NCI-H1417 (cell line): ENCODE measurements at places on chromosomes 6 and 20.

- DNase-seq: no peak
Observed at GRCh38 chr6:147185216-147185615, 19.0 kb upstream of the STXBP5 start.

DNA sequence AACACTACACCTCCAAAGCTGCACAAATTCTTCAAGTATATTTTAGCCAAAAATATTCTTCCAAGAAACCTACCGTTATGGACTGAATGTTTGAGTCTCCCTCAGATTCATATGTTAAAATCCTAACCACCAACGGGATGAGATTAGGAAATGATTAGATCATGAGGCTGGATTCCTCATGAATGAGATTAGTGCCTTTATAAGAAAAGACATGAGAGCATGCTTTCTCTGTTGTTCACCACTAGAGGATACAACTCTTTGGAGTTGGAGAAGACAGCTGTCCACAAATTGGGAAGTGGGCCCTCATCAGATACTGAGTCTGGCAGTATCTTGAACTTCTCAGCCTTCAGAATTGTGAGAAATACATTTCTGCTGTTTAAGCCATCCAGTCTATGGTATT is 7.1 kb upstream of the SLC17A4 start:
- no peak for DNase-seq

DNA sequence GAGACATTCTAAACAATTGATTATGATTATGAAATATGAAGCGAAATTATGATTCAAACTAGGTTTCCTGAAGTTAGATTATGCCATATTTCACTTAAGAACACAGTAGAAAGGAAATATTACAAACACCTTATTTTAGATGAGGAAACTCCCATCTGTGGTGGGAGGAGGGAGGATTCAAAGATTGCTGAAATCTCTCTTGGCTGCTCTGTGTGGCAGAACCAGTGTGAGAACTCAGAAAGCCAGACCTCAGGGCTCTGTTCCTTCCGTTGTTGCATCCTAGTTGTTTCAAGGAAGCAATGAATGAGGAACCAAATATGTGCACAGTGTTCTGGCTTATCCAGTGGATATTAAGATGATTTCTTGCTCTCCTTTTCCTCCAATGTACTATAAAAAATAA is 2.1 kb downstream of the TAAR5 start:
- DNase-seq: no peak

DNA sequence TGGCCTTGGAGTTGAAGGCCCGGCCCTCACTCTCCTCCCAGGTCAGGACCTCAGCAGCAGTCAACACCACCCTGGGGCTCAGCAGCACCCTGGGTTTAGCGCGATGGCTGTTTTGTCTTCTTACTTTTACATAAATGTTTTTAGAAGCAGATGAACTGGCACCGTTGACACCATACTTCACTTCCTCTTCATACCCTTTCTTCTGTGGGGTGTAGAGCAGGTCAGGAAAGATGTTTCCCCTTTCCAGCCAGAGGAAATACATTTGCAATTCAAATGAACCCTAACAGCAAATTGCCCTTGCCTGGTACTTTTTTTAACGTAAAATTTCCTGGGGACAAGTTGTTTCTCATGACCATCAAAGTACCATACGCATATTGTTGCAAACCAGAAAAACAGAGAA is 54.7 kb upstream of the SNX9 start:
- DNase-seq: no peak

- peak; percentile 98 for DNase-seq
Observed at GRCh38 chr20:37245216-37246150, 16.1 kb downstream of the GHRH start.

DNA sequence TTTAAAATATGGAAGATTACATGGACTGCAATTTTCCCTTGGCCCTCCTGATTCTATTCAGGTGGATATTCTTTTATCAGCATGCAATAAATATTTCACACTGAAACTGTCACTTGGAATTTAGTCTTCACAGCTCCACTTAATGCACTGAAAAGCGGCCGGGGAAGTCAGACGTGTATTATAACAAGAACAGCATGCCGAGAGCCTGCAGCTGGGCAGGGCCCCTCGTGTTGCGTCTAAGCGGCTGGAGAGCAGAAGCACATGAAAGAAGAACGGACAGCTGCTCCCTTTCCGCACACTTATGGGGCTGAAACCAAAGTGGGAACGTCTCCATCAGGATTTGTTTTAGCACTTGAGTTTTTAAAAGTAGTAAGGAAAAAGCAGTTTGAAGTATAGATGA is 57.2 kb downstream of the LYRM4 start:
- DNase-seq: peak; percentile 79

GRCh38 chr6:53651764-53652401 is 13.7 kb downstream of the KLHL31 start:
- peak; percentile 94 for DNase-seq

GRCh38 chr20:18506744-18507143 is 996 bp upstream of the SEC23B start:
- DNase-seq: peak; percentile 68

GRCh38 chr6:22716721-22717120 is 147.4 kb downstream of the HDGFL1 start:
- DNase-seq: no peak

DNA sequence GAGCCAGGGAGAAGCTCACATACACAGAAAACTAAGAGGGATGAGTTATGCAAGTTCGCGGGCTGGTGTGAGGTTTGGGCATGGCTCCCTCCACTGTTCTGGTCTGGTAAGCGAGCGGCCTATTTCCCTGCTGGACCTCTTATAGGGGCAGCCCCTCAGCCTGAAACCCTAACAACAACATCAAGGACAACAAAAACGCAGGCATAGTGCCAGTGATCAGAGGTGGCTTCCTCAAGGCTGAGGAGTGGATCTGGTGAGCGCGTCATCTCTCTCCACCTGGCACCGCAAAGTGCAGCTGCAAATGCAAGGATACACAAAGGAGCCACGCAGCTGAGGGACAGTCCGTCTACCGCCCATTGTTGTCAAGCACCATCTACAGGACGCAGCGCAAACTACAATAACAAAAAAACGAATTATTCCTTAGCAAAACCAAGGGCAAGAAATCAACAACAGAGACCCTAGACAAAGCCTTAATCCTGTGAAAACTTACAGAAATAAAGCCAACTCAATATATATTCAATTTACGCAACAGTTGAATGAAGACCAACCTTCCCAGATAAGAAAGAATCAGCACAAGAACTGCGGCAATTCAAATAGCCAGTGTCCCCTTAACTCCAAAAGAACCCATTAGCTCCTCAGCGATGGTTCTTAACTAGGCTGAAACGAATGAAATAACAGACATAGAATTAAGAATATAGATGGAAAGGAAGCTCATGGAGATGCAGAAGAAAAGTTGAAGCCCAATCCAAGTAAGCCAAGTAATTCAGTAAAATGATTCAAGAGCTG is 9.2 kb upstream of the DEFB110 start:
- DNase-seq: peak; percentile 1

- DNase-seq: peak; percentile 70
Observed at GRCh38 chr20:32538526-32538939, 46.6 kb downstream of the NOL4L start.

DNA sequence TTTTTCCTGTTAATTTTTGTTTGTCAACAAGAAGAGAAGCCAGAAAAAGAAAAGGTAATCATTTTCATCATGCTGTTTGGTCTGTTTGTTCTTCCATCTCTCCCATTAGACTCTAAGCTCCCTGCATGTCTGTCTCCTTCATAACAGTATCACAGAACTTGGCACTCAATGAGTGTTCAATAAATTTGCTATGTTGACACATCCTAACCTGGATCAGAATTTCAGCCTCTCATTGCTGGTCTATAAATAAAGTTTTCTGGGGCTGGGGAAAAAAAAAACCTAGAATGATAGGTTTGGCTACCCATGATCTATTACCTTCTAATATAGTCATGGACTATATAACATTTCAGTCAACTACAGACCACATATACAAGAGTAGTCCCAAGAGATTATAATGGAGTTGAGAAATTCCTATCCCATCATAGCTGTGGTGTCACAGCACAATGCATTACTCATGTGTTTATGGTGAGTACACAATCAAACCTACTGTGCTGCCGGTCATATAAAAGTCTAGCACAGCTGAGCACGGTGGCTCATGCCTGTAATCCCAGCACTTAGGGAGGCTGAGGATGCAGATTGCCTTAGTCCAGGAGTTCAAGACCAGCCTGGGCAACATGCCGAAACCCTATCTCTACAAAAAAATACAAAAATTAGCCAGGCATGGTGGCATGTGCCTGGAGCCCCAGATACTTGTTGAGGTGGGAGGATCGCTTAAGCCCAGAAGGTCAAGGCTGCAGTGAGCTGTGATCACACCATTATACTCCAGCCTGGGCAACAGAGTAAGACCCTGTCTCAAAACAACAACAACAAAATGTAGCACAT is 5.9 kb downstream of the NUDT3 start:
- DNase-seq: no peak

DNA sequence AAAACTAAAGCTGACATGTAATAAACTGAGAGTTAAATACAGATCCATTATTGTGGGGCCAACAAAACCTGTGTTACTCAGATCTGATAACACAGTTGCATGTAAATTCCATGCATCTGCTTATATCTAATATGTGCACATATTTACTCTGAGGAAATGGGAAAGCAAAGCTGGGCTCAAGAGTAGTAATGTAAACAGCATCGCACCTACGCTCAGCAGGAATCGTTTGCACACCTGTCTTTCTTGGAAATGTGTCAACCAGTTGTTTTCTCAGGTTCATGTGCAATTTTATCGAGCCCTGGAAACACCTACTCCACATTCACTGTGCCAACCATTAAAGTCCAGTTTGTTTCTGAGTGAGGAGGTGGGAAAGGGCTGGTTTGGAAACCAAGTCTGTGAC is 80.3 kb upstream of the CNKSR3 start:
- peak; percentile 97 for DNase-seq

GRCh38 chr6:52176550-52176949 is 9.6 kb upstream of the IL17A start:
- peak; percentile 70 for DNase-seq

- DNase-seq: peak; percentile 50
Observed at GRCh38 chr6:160990847-160991405, 643 bp upstream of the MAP3K4 start.

DNA sequence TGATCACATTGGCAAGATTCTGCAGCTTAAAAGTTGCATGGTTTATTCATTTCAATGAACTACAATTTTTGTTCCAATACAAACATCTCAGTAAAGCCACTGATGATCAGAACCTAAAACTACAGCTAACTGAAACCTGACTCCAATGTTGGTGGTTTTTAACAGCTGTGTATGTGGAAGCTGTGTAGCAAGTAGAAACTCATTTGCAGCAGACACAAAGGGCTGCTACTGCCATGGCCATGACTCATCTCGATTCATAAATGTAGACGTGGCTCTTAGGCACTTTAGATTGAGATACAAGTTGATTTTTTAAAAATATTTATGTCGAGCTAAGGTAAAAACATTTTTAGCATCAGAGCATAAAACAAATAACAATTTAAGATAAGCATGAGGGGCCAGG is 19.5 kb upstream of the MAP3K4 start:
- no peak for DNase-seq

DNA sequence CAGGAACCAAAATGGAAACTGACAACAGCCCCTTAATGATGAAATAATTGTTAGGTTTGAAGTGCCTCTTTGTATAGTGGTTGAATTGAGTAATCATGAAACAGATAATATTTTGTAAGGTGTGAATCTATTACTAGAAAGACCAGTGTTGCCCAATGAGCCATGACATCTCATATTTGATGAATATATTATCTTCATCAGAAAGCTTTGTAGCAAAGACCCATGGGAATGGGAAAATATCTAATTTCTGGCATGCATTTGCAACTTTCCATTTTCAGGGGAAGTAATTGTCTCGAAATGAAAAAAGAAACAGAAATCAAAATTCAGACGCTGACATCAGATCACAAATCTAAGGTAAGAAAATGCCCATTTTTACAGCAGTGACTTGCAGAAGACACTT is 57.3 kb upstream of the LAMP5 start:
- no peak for DNase-seq

GRCh38 chr6:109164331-109164730 is 69.0 kb downstream of the CEP57L1 start:
- DNase-seq: no peak

- no peak for DNase-seq
Observed at GRCh38 chr20:13017235-13017634, 8.5 kb downstream of the SPTLC3 start.

- peak; percentile 77 for DNase-seq
Observed at GRCh38 chr6:170179616-170180324, 111.1 kb downstream of the DLL1 start.

GRCh38 chr20:61948586-61949362 is 116.9 kb downstream of the TAF4 start:
- no peak for DNase-seq

DNA sequence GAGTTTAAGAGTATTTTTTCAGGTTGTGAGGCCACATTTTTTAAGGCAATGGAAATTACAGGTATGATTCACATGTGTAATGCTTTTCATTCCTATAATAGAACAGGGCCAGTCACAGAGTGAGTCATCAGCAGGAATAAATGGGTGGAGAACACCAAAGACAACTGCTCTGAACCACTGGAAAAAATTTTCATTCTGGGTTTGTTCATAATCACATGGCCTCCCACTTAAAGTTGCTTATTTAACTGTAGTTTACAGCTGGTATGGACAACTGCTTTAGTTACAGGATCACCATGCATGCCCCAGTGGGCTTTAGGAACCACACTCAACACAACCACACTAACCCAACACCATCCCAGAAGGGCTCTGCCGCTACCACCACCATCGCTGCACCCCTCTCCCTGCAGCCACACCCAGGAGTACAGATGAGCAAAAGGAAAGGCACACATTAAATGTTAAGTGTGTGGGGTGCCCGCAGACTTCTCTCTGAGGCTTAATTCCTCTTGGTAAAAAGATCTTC is 107.0 kb upstream of the DST start:
- no peak for DNase-seq

DNA sequence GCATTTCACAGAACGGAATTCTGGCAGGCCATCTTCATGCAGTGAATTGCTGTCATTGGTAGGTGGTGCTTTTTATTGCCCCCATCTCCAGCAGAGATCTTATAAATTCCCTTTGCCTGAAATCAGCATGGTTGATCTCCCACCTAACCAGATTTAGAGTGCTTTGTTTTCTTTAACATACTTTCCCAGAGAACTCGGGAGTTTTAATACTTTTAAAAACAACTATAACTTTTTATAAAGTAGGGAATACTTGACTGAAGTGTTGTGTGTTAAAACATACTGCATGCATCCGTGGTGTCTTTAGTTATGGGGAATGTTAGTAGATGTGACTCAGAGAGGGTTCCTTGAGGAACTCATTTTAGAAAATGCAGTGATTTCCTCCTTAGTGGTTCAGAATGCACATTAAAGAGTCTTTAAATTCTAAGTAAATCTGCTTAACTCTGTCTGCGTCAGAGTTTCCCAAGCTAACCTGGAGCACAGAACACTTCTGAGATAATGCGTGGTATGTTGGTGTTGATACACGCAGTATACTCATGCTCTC is 54.9 kb downstream of the AKAP12 start:
- no peak for DNase-seq

- peak; percentile 51 for DNase-seq
Observed at GRCh38 chr6:136317021-136317694, 27.5 kb upstream of the BCLAF1 start.

DNA sequence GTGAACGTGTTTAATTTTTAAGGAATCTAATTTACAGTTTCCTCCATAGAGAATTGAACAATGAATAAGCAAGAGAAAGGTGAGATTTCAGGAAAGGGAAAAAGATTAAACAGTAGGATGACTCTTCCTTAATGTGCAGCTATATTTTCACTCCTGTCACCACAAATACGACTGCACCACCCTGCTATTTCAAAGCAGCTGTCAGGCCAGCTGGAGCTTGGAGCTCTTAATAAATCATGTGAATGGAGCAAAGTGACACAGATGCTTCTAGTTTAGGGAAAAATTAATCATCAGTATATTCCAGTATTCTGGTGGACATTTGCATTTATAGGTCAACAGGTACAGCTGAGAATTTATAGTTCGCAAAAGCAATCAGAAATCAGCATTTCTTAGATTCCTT is 56.5 kb upstream of the PKIB start:
- peak; percentile 53 for DNase-seq
